ENCODE measurements at places on chromosomes 12 and 14.
A peak's percentile ranks its signal among the peaks of the same experiment; 100 is the strongest.

- DNase-seq: no peak
Measured at GRCh38 chr12:105272152-105272551, 36.2 kb upstream of the APPL2 start.

GRCh38 chr12:29616664-29617406 lies 119.3 kb upstream of the OVCH1 start:
- no peak for DNase-seq

- no peak for DNase-seq
Measured at GRCh38 chr12:43285159-43285598, 266.8 kb downstream of the ADAMTS20 start.

DNA sequence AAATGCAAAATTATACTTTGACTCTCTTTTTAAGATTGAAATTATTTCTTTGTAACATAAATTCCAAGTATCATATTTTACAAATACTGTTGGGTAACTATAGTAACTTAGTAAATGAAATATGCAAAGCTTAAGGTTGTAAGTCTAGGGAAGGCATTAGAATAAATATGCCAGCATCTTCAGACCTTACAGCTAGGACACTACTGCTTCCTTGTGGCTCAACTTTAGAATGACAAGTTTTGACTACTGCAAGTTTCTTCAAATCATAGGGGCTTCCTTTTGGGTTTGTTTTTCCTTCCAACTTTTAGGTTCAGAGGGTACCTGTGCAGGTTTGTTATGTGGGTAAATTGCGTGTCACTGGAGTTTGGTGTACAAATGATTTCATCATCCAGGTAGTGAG lies 17.7 kb upstream of the ANP32D start:
- DNase-seq: peak; percentile 47

GRCh38 chr12:29212682-29213403 lies 63.8 kb downstream of the FAR2 start:
- DNase-seq: no peak

GRCh38 chr14:52951681-52952554 lies 1.1 kb upstream of the FERMT2 start:
- DNase-seq: no peak

DNA sequence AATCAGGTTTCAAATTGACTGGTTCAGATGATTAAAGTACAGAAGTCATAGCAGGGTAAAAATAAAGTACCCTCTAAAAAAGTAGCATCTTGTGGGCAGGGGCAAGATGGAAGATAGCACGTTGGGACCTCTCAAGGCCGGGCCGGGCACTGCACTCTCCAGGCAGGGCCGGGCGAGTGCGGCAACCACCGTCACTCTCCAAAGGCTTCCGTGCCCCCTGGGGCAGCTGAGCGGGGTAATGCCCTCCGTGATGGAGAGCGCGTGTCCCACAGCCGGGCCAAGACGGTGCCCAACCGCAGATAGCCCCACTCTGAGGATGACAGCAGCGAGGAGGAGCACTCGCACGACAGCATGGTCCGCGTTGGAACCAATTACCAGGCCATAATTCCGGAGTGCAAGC lies 8.6 kb upstream of the PLXNC1 start:
- no peak for DNase-seq

DNA sequence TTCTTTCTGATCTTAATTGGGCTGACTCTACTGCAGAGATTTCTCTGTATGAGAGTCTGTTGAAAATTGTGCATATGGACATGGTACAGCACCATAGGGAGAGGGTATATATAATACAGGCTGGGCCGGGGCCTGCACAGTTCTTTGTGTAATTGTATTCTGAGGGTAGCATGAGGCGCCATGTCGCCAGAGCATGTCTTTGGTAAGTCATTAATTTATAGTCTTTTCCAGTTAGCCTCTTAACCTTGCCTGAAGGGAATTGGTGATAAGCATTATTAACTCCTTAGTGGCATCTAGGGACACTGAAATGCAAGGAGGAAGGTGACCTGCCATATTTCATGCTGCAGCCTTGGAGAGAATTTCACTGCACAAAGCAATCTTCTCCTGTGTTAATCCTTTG lies 569.9 kb downstream of the TMTC2 start:
- DNase-seq: no peak

GRCh38 chr12:61713121-61713520 lies 547.1 kb upstream of the USP15 start:
- DNase-seq: no peak

DNA sequence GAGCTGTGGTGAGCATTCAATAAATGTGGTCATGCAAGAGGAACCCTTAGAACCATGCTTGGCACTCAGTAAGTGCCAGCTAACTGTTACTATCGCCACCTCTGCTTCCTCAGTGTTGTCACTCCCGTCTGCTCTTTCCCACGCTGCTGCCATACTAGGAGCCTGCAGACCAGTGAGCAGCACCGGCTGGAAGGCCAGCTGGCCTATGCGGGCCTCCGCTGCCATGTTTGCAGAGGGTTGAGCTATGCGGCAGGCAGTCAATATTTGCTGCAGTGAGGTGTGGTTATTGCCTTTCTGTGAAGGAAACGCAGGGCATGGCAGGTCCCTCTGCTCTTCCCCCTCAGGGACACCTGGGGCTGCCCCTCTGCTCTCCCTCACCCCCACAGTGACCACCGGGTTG lies 13.0 kb downstream of the KMT5A start:
- DNase-seq: no peak

DNA sequence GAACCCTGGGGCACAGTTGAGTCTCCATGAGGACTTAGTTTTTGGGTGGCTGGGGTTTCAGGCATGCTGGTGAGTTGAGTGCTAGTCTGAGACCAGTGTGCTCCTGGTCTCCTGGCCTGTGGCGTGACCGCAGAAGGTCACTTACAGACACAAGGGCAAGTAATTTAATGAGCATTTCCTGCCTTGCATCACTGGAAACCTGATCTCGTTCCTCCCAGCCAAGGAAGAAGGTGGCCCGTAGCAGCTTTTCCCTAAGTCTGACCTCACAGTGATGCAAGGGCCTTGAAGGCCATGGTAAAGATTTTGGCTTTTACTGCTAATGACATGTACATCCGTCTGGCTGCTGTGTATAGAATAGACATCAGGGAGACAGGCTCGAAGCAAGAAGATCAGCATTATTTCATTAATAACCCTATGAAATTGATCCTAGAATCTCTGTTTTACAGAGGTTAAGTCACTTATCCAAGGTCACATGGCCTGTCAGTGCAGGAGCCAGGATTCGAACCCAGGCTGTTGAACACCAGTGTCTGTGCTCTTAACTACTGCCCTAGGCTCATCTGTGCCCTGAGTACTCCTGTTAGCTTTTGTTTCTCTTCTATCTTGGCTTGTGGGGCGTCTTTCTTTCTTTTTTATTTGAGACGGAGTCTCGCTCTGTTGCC lies 4.6 kb downstream of the TMEM120B start:
- DNase-seq: no peak

GRCh38 chr14:105943973-105944602 lies 417.7 kb downstream of the TMEM121 start:
- no peak for DNase-seq

GRCh38 chr12:126219654-126220279 lies 1154.5 kb downstream of the AACS start:
- DNase-seq: no peak

DNA sequence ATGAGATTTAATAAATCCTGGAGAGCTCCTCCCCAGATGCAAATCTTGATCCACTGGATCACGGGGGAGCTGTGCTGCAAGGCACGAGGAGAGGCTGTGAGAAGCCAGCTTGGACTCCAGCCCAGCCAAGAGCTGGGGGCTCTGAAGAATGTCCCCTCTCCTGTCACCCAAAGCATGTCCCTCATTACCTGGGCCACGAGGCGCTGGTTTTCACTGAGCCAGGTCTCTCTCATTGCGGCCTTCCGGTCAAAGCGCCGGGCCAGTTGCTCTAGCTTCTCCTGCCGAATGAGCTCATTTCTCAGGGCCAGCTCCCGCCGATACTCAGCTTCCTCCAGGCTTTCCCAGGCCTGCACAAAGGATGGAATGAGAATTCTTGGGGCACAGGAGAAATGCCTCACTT lies 83.3 kb downstream of the SPTB start:
- no peak for DNase-seq

- DNase-seq: no peak
Measured at GRCh38 chr14:95480109-95480886, 36.2 kb downstream of the SYNE3 start.

GRCh38 chr12:27555361-27555760 lies 31.4 kb downstream of the PPFIBP1 start:
- DNase-seq: no peak

DNA sequence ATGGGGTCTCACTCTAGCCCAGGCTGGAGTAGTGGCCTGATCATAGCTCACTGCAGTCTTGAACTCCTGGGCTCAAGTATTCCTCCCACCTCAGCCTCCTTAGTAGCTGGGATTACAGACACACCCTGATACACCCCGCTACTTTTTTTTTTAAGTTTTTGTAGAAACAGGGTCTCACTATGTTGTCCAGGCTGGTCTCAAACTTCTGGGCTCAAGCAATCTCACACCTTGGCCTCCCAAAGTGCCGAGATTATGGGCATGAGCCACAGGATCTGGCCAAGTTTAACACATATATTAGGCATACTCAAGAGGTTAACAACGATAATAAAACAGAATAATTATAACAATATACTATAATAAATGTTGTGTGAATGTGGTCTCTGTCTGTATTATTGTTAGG lies 25.8 kb downstream of the PPTC7 start:
- no peak for DNase-seq

DNA sequence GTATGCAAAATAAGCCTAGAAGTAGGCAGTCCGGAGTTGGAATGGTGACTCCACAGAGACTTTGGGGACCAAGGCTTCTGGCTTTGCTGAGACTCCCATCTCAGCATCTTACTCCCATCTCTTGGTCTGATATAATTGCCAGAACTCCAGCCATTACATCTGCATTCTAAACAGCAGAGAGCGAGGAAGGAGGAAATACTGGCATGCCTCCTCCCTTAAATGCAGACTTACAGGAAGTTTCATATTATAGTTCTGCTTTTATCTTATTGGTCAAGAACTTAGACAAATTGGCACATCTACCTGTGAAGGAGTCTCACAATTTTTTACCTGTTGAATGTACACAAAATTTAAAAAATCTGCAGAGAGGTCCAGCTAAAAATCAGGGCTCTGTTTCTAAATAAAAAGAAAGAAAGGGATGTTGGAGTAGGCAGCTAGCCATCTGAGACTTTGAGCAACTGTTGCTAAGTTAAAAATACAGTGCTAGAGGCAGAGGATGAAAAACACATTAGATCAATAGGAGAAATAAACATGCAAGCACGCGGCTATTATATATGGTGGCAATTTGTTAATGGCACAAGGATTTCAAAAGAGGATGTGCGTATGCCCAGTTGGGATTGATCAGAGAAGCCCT lies 209.9 kb upstream of the HMGA2 start:
- peak; percentile 9 for DNase-seq

DNA sequence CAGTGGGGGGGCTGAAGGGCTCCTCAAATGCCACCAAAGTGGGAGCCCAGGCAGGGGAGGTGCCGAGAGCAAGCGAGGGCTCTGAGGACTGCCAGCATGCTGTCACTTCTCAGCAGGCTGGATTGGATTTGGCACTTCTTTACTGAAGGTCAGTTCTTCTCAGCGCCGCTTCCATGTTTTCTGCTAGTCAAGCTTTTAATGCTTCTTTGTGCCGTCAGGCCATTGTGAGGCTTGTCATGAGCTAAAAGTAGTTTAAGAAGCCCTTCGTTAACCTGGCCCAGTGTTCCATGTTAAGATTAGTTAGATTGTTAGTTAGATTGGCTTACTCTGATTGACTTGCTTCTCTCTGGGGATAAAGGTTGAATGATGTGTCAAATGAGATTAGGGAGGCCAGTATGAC lies 13.4 kb downstream of the GABARAPL1 start:
- no peak for DNase-seq

DNA sequence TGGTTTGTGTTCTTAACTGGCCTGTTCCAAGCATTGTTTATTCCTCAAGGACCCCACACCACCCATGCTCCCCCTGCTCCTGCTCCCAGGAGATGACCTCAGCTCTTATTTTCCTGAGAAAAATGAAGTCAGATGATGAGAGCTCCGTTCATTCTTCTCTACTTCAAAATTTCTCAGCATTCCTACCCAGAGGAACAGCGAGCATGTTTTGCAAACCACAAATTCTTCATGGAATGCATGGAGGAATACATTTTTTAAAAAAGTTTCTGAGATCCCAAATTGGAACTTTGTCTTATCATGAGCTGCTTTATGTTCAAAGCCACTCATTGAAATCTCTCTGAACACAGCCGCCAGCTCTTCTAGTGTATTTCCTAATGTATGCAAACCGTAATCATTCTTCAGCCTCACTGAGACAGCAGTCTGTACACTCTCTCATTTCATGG lies 44.9 kb downstream of the SYNE2 start:
- no peak for DNase-seq

GRCh38 chr14:22106700-22107697 lies 433.4 kb upstream of the OR4E1 start:
- DNase-seq: no peak

GRCh38 chr12:32450768-32451167 lies 51.4 kb downstream of the FGD4 start:
- DNase-seq: no peak

DNA sequence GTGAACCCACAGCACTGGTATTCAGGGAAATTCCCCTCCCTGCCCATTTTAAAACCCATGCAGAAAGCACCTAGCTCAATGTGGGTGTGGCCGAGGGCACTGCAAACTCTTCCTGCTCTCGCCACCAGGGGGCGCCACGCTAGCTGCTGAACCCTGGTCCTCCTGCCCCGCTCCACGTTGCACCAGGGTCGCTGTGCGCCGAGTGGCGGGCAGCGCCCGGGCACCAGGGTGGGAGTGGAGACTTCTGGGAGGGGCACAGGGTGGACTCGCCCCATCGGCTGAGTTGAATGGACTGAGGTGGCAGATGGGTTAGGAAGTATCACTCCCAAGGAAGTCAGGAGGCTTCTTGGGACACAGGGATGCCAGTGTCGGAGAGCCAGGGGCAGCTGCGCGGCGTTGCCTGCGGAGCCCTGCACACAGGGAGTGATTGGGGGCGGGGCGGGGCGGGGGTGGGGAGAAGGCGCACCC lies 48.1 kb upstream of the BCL11B start:
- peak; percentile 21 for DNase-seq

GRCh38 chr14:93701562-93701961 lies 86.7 kb downstream of the PRIMA1 start:
- DNase-seq: no peak
